Naive B cell (primary cell): ENCODE measurements at places on chromosomes 7 and 10. TPM values are rescaled to one million over a fixed set of nuclear protein-coding genes. Genes with fewer than 3 reads are reported as not detected.

DNA sequence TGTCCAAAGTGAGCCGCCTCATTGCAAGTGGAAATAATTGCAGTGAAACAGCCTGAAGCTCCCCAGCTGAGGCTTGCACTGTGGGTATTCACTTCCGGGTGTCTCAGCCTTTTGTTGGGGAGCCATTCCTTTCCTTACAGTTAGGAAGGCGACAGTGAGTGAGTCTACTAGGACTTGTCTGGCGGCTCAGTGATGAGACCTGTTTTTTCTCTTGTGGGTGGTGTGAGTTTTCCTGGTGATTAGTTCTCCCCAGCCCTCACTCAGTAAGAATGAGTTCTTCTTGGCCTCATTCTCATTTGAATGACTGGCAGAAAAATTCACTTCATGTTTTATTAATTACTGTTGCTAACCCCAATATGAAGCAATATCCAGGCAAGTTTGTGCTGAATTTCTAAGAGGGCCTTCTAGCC is 2.6 kb downstream of the PGAM1 start:
- DNase-seq: no peak

DNA sequence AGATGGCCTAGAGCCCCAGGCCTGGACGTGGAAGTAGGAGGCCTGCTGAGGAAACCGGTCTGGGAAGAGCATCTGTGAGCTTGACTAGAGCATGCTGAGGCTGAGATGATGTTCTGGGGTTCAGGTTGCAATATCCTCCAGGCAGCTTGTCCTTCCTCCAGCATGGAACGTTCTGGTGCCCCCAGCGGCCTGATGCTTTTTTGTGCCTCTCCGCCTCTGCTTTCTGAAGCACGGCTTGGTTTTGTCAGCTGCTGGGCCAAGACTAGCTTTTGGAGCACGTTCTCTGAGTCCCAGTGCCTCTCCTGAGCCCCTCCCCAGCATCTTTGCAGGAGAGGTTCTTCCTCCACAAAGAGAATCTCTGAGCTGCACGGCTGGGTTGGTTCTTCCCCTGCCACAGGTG is 682.0 kb upstream of the FOXK1 start:
- DNase-seq: no peak

GRCh38 chr7:37916673-37917660 is at the start of gene SFRP4:
Gene SFRP4 (minus strand): TSS chr7:37916817. CDS start chr7:37916537, 280 bp downstream.
- DNase-seq: peak; percentile 14

GRCh38 chr7:44767912-44768627 is 19.4 kb downstream of the ZMIZ2 start:
- DNase-seq: peak; percentile 57

DNA sequence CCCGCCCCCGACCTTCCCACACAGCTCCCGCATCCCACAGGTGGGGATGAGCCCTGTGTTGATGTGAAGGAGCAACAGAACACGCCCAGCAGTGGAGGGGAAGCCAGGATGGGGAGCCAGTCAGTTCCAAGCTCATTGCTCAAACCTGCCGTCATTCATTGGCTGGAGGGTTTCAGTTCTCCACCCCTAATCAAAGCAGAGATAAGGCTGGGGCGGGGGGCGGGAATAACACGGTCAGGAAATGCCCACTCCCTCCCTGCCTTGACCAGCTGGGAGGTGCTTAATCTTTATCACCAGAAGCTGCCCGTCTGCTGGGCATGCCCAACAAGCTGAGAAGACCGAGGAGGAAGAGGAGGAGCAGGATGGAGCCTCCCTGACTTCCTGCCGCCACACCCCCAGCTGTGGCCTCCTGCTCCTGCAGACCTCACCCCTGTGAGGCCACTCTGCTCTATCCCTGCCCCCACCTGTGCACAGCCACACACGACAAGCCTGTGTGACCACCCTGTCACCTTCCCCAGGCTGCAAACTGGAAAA is 265.1 kb downstream of the ZEB1 start:
- DNase-seq: no peak

- no peak for DNase-seq
Measured at GRCh38 chr7:121372376-121373010, 23.6 kb downstream of the FAM3C start.

DNA sequence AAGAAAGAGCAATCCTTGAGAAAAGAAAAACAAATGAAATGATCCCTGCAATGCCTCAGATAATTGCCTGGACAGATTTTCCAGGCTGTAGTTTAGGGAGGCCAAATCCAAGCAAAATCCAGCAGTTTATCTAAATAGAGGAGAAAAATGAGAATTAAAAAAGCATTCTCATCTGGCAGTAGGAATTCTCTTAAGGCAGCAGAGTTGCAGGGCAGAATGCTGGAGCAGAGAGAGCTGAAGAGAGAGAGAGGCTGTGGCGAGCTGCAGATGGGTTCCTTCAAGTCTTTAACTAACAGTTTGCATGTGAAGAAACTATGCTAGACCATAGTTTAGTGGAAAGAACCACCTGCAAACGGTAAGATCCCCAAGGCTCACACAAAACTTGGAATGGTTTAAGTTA is 6.0 kb upstream of the LIPA start:
- no peak for DNase-seq

DNA sequence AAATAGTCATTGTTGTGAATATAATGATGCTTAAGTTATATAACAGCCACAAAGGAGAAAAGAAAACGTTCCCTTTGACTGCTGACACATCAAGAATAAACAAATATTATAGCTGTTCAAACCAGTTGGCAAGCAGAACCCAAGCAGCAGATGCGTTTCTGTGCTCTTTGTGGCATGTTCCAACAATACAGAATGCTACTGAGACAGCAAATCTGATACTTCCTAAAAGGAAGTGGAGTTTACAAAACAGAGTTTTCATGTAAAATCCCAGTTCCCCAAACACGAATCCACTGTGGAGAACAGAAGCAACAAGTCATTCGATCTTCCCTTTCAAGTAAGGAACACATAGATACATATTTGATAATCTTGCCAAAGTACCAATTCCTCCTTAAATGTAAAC is 170.9 kb upstream of the ASAH2 start:
- DNase-seq: no peak

DNA sequence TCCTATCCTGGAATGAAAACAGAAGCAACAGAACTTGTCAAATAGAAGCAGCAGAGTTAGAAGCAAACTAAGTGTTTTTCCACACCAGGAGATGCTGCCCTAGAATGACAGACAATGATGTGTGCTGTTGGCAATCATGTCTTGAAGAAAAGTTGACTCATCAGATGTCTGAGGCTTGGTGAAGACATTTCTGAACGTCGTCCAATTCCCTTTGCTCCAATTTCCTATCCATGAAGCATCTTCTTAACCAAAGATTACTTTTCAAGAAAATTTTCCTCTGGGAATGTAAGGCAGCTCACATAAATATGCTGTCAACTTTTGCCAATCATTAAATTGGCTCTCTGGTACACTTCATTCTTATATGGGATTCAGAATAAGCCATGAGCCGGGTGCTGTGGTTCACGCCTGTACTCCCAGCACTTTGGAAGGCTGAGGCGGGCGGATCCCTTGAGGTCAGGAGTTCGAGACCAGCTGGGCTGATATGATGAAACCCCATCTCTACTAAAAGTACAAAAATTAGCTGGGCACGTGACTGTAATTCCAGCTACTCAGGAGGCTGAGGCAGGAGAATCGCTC is 34.6 kb downstream of the MALSU1 start:
- DNase-seq: no peak

DNA sequence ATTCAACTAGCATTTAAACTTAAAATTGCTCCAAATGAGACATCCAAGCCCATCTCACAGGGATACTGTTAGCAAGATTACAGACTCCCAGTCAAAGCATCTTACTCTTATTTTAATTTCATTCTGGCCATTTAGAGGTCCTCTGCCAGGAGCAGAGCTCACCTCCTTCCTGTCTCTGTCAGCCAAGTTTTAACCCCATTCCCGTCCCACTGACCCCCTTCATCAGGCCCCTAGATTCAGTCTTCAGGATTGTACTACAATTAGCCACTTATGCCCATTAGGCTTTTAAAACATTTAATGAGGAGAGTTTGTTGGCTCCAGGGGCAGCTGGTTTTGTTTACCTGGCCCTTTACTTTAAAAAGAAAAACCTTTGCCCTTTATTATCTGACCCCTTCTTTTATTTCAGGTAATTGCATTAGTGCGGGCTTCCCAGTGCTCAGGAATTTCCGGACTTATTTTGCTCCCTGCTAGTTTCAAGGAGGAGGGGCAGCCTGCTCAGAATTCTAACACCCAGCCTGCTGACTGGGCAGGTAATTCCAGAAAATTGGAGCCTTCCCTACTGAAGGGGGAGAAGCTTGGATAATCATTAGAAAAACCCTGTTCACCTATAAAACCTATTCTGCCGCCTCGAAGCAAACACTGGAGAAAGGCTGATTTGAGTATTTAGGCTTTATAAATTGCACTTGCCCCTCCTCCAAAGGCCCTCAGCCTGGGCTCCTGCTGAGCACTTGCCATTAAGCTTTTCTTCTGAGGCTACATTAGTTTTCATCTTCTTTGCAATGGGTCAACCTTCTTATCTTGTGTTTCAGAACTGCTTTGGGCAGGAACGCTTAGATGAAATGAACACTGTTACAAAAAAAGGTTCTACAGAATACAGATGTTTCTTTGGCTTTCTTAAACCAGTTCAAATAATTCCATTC is 200.5 kb upstream of the HPS1 start:
- no peak for DNase-seq

GRCh38 chr10:2933924-2934323 is 133.4 kb upstream of the PFKP start:
- DNase-seq: no peak

DNA sequence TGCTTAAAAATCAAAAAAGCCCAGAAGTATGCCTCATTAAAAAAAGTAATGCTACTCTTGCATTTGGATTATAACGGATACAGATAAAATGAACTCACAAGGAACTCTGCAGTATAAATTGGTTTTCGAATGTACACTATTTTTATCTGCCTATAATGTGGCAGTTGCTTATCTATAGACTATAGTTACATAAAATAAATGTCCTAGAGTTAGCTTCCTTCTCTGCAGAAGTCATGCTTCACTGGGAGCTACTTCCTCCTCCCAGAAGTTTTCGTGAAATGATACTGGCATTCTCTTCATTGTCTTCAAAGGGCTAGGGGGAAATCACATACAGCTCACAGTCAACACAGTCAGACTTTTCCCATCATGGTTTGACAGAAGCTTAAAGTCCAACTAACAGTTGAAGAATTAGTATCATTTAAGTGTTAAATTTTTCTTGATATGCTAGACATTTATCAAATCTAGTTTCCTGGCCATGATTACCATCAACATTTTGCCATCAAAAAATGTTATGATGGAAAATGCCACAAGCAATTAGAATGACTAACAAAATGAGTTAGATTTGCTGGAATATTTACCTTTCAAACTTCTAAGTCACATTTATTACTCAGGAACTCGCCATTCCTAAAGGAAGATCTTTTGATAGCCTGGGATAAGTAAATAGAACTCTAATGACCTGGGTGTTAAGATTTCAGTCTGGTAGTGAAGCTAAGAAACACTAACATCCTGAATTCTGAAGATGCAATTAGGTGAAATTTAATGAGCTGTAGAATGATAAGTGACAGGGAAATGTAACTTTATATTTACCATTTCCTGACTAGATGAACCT is 87.3 kb upstream of the TRIL start:
- DNase-seq: no peak

- no peak for DNase-seq
Measured at GRCh38 chr10:32155075-32155516, 98.9 kb upstream of the KIF5B start.

DNA sequence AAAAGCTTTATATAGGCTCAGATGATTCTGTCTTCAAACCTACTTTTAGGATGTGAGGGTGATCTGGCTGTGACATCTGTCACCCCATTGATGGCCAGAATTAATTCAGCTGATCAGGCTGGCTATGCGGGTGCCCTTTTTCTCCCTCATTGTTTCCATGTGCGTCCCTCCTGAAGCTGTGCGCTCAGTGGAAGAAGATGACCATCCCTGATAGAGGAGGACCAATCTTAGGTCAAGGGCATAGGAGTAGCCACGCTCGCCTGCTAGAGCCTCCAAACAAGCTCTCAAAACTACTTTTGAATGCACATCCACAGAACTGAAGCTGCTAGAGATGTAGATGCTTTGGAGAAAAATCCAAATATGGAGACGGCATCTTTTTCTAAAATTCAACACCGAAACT is 48.7 kb downstream of the MYPN start:
- DNase-seq: no peak

- DNase-seq: no peak
Measured at GRCh38 chr10:128929767-128930166, 537.3 kb upstream of the MGMT start.

GRCh38 chr7:86149024-86149665 is 494.6 kb upstream of the GRM3 start:
- no peak for DNase-seq

- DNase-seq: no peak
Measured at GRCh38 chr7:116557901-116558300, 33.1 kb downstream of the CAV1 start.

DNA sequence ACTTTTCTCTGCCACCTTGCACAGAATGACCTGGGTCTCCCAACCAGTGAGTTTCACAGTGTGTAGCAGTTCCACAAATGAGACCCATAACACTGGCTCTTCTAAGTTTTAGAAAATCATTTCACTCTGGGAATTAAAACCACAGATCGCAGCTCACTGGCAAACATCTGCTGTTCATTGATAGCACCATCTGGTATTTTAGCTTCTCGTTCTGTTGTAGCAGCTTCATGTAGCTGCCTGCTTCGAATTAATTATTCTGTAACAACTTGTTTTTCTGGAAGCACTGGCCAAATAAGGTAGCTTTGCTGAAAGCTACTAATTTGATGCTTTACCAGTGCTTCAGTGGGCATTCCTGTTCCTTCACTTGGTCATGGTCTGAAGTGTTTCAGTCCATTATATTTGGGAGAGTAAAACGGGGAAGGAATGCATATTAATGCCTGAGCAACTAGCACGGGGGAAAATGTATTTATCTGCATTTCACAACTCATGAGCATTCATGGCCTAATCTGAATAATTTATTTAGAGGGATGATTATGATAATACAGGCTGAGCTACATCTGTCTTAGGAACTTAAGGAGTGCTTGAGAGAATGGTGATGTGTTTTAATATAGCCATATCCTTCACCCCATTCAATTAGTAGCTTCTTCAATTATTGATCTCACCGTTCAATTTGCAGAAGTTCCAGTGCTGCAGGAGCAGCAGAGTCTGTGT is 447.4 kb downstream of the XPNPEP1 start:
- DNase-seq: no peak

- DNase-seq: no peak
Measured at GRCh38 chr10:19819419-19820033, 3.3 kb downstream of the PLXDC2 start.

DOCK1 gene
- polyA plus RNA-seq: not detected

NKX2-3 gene
- not detected for polyA plus RNA-seq

SLC37A3 gene
- polyA plus RNA-seq: 6.1 TPM

SLC16A12 gene
- polyA plus RNA-seq: not detected

ACBD7 gene
- polyA plus RNA-seq: not detected

NODAL gene
- not detected for polyA plus RNA-seq

PHKG1 gene
- not detected for polyA plus RNA-seq

BET1 gene
- 23.1 TPM for polyA plus RNA-seq

HMX2 gene
- polyA plus RNA-seq: not detected

ANXA11 gene
- 167 TPM for polyA plus RNA-seq

COL17A1 gene
- polyA plus RNA-seq: not detected

NRAP gene
- polyA plus RNA-seq: not detected
